Smooth muscle cell of the pulmonary artery (primary cell): ENCODE measurements at places on chromosomes 12 and 14. TPM values are rescaled to one million over a fixed set of nuclear protein-coding genes. Genes with fewer than 3 reads are reported as not detected.

Gene AKAP3
- 1.7 TPM in 2 replicates for total RNA-seq

Gene SLC22A17
- total RNA-seq, result 31.1 and 46.3 TPM in 2 replicates

Gene WDR89
- total RNA-seq, result 10.6 and 12.1 TPM in 2 replicates

Gene AMDHD1
- total RNA-seq, result 0.07 and 0.13 TPM in 2 replicates

Gene EFS
- 4.7 and 15.0 TPM in 2 replicates for total RNA-seq

Gene SLC25A47
- 0.07 TPM in 1 of 2 replicates, not detected in the other for total RNA-seq

Gene SLC2A14
- 0.13 TPM in 1 of 2 replicates, not detected in the other for total RNA-seq

Gene RASAL1
- total RNA-seq, result not detected in 2 replicates

Gene VWF
- 0.92 and 1.2 TPM in 2 replicates for total RNA-seq

Gene B4GALNT3
- total RNA-seq, result 0.13 and 0.36 TPM in 2 replicates

Gene RIC8B
- total RNA-seq, result 18.7 and 20.3 TPM in 2 replicates

Gene PIWIL1
- total RNA-seq, result not detected in 2 replicates

Gene HOXC11
- not detected in 2 replicates for total RNA-seq

Gene ANKRD33
- 0.03 TPM in 1 of 2 replicates, not detected in the other for total RNA-seq

Gene P2RX7
- total RNA-seq, result 0.46 and 1.3 TPM in 2 replicates

Gene OR9K2
- not detected in 2 replicates for total RNA-seq

Gene B4GALNT1
- total RNA-seq, result 6.4 and 14.5 TPM in 2 replicates

Gene TMBIM6
- total RNA-seq, result 405 and 476 TPM in 2 replicates

Gene LTB4R2
- total RNA-seq, result 3.0 and 4.8 TPM in 2 replicates

Gene RARG
- total RNA-seq, result 40.9 and 47.0 TPM in 2 replicates

Gene TSHR
- total RNA-seq, result under 0.01 TPM in 1 of 2 replicates, not detected in the other

Gene CISTR
- not detected in 2 replicates for total RNA-seq

Gene TMEM30B
- 0.86 and 2.3 TPM in 2 replicates for total RNA-seq

Gene SYT10
- total RNA-seq, result not detected in 2 replicates

Gene OR4E1
- not detected in 2 replicates for total RNA-seq

Gene CIROP
- total RNA-seq, result 0.13 TPM in 1 of 2 replicates, not detected in the other

Gene OVCH1
- total RNA-seq, result 0.07 and 0.13 TPM in 2 replicates

Gene CRACR2A
- 0.69 and 4.3 TPM in 2 replicates for total RNA-seq

Gene ENDOU
- total RNA-seq, result 0.40 and 0.52 TPM in 2 replicates

Gene BIN2
- total RNA-seq, result not detected in 2 replicates

Gene DEGS2
- total RNA-seq, result 0.07 and 0.26 TPM in 2 replicates

Gene CCDC196
- total RNA-seq, result not detected in 2 replicates

Gene PKP2
- total RNA-seq, result 1.8 and 3.4 TPM in 2 replicates

Gene RNASE3
- not detected in 2 replicates for total RNA-seq

Gene LUM
- 115 and 562 TPM in 2 replicates for total RNA-seq

Gene REP15
- total RNA-seq, result 2.4 and 3.2 TPM in 2 replicates

Gene NELL2
- total RNA-seq, result 0.23 TPM in 1 of 2 replicates, not detected in the other
